ENCODE measurements at places on chromosomes 11 and 22.

GRCh38 chr11:74710281-74710938, 20.8 kb downstream of the CHRDL2 start:
- DNase-seq: no peak

DNA sequence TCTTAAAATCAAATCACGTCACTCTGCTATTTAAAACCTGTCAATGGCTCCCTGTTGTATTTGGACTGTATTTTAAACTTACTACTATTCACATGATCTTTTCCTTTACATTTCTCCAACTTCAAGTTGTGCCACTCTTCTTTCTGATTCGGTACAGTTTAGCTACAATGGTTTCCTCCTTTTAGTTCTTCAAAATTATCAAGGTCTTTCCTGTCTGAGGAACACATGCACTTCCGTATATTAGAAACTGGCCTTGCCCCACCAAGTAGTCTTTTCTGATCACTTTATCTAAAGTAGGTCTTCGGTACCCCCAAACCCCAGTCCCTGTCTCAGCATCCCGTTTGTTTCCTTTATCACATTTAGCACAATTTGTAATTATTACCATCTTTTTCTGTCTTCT, 81.8 kb downstream of the MTMR3 start:
- no peak for DNase-seq

- DNase-seq: no peak
Observed at GRCh38 chr11:83070044-83070701, 1.5 kb downstream of the RAB30 start.

- DNase-seq: no peak
Observed at GRCh38 chr11:62142921-62143320, 19.1 kb downstream of the INCENP start.

DNA sequence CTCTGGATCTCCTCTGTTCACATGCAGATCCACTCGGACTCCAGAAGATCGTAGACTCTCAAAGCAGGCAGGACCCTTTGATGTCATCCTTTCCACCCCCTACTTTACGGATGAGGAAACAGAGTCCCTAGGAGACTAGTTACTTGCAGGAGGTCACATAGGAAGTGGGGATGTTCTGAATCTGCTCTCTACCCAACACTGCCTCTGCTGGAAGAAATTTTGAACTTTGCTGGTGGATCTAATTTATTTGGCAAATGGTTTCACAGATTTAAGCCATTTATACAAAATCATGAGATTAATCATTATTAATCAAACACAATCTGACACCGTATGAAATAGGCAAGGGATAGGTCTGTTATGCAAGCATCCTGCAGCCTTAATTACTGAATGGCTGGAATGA, 55.0 kb upstream of the USP47 start:
- DNase-seq: no peak

- DNase-seq: no peak
Observed at GRCh38 chr11:132051704-132052103, 681.3 kb downstream of the NTM start.

Measured in activated effector memory CD4-positive, alpha-beta T cell treated with Interleukin-2 at 50 U/mL for 16 hours (primary cell).